ENCODE measurements at places on chromosomes 4 and X.

DNA sequence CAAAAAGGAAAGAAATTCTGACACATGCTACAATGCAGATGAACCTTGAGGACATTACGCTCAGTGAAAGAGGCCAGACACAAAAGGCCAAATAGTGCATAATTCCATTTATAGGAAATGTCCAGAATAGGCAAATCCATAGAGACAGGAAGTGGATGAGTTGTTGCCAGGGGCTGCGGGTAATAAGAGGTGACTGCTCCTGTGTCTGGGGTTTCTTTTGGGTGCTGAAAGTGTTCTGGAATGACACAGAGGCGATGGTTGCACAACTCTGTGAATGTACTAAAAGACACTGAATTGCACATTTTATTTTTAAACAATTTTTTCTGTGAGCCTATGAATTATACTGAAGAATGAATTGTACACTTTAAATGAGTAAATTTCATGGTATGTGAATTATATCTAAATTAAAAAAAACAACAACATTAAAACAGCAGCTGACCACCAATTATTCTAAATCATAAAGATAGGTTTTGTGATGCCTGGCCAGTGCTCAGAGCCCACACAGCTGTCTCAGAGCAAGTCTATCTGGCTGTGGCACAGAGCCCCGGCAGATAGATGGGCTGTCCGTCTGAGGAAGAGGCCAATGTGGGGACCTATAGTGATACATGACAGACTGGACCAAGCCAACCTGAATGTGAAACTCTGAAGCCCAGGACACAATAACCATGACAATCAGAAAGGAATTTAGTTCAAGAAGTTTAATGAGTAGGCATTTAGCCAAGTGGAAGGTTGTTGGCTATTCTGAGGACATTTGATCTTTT is 23.5 kb upstream of the IRAK1 start:
- no peak for DNase-seq

DNA sequence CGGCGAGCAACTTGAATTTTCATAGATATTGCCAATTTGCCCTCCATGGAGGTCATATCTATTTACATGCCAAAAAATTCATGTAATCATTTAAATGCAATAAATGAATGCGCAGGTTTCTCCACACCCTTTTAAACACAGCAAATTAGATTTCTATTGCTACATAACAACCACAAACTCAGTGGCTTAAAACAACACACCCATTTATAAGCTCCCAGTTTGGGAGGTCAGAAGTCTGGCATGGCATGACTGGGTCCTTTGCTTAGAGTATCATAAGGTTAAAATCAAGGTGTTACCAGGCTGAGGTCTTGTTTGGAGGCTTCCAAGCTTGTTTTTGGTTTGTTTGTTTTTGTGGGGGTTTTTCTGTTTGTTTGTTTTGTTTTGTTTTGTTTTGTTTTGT is 49.9 kb upstream of the NYX start:
- DNase-seq = no peak

- peak; percentile 68 for DNase-seq
Observed at GRCh38 chrX:6226596-6227452, 1.8 kb downstream of the NLGN4X start.

DNA sequence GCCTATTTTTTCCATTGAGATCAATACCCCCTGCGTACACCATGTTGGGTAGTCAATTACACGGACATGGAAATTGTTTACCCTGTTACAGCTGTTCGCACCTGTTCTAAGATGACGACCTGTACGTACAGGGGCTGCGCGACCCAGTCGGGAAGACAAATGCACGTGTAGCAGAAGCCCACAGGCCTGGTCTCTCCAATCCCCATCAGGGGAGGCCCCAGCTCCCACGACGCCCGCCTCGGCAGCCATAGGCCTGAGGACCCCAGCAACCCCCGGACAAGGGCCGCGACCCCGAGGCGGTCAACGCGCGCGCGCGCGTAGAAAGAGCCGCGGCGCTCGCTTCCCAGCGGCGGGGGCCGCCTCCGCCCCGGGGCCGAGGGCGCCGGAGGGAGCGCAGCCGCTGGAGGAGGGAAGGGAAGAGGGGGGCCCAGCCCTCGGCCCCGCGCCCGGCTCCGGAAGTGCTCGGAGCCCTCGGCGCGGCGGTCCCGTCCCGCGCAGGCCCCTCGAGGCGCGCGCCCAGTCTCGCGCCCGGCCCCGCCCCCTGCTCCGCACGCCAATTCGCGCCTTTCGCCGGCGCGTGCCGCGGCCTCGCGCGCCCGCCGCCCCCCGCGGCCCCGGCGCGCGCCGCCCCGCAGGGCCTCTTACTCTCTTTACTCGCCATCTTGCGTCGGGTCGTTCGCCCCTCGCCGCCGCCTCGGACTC is 618 bp downstream of the RBBP7 start:
- no peak for DNase-seq

GRCh38 chr4:3436048-3436797 is 5.5 kb upstream of the HGFAC start:
- DNase-seq = no peak

- no peak for DNase-seq
Observed at GRCh38 chr4:116413222-116413621, 672.2 kb downstream of the TRAM1L1 start.

GRCh38 chr4:105780176-105780575 is 71.6 kb downstream of the GSTCD start:
- no peak for DNase-seq

GRCh38 chr4:87985097-87985886 is 9.8 kb downstream of the SPP1 start:
- peak; percentile 66 for DNase-seq

DNA sequence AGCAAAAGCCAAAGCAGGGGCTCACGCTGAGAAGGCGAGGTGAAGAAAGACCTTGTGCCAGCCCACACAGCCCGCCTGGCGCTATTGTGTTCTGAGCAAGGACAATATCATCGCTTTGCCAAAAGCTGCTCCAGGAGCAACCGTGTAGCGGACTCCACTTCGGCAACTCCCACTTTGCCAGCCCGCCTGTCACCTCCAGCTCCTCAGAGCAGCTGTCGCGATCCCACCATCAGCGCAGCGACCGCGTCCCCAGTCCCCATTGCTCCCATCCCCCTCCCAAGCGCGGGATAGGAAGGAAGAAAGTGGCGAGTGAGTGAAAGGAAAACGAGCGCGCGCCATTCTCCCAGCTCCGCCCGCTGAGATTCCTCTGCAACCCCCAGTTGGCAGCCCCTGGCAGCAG is 759 bp downstream of the ZC4H2 start:
- DNase-seq = peak; percentile 13

GRCh38 chr4:180860089-180860720 is 1383.0 kb upstream of the TENM3 start:
- DNase-seq = no peak

GRCh38 chrX:154802947-154803346 is 2.3 kb downstream of the MPP1 start:
- DNase-seq = no peak

GRCh38 chrX:140040386-140040785 is 75.1 kb upstream of the CXorf66 start:
- no peak for DNase-seq

- DNase-seq = no peak
Observed at GRCh38 chr4:139823746-139824145, 158.1 kb downstream of the MGST2 start.

DNA sequence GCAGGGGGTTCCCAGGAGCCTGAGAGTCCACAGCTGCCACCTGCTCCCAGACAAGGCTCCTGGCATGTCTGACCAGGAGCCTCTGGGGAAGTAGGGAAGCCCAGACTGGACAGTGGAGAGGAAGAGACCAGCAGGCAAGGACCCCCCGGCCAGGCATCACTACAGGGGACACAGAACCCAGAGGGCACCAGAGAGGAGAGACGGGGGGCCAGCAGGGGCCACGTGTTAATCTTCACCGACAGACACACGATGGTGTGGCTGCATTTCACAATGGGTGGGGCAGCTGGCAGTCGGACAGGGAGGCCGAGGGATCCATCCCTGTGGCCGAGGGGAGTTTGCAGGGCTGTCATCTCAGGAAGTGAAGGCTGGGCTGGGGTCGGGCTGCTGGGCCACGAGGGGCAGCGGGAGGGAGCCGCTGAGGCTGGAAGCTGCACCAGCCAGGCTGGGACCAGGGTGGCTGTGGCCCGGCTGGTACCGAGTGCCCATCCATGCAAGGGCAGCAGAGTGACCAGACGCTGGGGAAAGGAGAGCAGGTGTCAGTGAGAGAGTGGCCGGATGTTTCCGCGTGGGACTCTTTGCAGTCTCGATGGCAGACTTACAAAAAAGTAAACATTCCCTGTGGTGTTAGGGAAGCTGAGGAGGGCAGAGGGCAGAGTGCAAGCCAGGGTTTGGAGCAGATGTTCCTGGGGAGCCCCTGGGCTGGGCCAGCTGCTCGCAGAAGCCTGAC is 4.7 kb downstream of the PDE6B start:
- DNase-seq = peak; percentile 16

DNA sequence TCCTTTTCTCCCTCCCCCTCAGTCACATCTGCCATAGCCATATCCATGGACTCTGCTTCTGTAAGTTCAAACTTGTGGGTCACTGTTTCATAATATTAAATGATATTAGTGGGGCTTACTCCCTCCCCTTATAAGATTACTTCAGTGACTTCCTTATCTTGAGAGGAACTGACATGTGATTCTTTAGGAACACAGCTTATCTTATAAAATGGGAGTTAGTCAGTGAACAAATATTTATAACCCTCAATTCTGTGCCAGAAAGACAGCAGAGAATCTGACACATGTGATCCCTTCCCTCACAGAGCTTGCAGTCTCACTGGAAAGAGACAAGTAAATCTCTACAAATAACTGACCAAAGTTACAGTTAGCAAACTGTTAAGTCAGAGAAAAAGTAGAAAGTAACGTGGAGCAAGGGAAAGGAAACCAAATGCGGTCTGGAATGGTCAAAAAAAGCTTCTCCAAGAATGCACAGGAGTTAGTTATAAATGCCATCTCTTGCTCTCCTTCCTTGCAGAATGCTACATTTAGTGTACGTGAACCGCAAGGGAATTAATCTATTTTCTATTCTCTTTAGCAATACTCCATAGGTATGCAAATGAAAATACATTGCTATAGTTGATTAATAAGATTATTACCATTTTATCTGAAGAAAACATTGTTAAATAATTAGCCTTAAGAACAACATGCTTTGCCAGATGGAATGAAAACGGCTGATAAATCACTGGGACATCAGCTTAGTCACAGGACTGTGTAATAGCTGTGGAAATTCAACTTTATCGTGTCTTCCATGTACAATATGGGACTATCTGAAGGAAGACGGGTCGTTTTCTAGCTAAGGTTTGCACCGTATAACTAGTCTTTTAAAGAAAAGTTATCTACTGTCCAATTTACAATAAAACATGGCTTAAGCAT is 29.0 kb downstream of the SGMS2 start:
- no peak for DNase-seq

GRCh38 chr4:148071009-148071408 is 339.1 kb downstream of the ARHGAP10 start:
- DNase-seq = no peak

DNA sequence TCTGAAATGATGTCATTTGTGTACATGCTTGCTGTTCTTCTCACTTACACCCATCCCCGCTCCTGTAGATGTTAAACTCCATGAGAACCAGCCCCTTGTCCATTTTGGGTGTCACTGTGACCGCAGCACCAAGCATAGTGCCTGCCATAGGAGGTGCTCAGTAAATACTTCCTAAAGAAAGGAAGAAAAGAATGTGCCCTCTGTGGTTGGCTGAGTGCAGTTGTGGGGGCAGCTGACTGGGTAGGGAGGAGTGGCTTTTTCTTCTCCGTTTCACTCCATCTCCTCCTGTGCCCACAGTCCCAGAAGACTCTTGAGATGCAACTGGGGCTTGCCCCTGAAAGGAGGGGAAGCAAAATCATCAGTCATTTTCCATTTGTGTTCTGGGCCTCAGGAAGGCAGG is 25.5 kb downstream of the PHEX start:
- DNase-seq = no peak

DNA sequence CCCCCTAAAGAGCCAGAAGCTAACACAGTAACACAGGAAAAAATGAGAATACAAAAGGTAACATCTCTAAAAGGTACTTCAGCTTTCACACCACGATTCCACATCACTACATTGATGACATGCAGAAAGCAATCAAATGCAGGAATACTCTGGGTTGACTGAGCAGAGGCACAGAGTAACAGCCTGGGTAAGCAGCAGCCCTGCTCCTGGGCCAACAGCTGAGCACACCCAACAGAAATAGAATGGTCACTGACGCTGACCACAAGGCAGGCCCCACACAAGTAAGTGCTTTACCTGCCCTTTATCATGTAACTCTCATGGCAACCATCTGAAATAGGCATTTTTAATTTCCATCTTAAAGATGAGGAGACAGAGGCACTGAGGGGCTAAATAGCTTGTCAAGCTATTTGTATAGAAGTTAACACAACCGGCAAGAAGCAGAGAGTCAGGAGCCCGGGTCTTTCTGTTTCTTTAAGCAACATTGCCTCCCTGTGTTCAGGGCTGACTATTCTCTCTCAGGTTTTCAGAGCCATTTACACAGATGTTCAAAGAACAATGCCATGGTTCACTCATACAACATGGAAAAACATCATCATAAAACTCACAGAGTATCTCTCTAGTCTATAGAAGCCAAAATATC is 168.9 kb downstream of the ZNF674 start:
- DNase-seq = no peak

GRCh38 chrX:153626025-153626633 is 20.9 kb upstream of the DUSP9 start:
- DNase-seq = no peak

- DNase-seq = no peak
Observed at GRCh38 chr4:101155945-101156344, 191.4 kb downstream of the PPP3CA start.

- DNase-seq = no peak
Observed at GRCh38 chr4:182724414-182724813, 192.8 kb downstream of the DCTD start.

- no peak for DNase-seq
Observed at GRCh38 chrX:9611436-9612145, 146.7 kb downstream of the TBL1X start.
